ENCODE measurements at places on chromosomes 6 and 20.

DNA sequence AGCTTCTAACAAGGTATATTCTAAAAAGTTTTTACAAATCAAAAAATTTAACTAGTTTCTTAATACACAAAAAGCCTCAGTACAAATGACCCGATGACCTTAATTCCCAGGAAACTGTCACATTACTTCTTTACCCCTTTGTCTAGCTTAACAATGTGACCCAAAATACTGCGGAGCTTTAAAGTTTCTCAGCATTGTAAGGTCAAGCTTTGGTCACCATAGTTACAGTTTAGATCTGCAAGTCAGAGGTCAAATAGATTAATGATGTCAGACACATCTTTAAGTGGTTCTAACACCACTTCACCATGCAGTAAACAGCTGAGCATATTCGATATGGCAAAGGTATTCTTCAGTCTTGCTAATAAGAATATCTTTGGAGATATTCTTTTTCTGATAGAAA is 36.8 kb upstream of the FLRT3 start:
- H3K27me3 ChIP-seq = no peaks in the 10 kb centered on the region
- H3K36me3 ChIP-seq = no peaks in the 10 kb centered on the region
- no peaks in the 10 kb centered on the region for H3K4me1 ChIP-seq
- no peak overlapping the region for H3K4me3 ChIP-seq
- H3K27ac ChIP-seq = no peak overlapping the region

- peaks cover 32% of the 10 kb centered on the region for H3K4me1 ChIP-seq
- no peaks in the 10 kb centered on the region for H3K36me3 ChIP-seq
Observed at GRCh38 chr6:80464901-80465300, 358.4 kb downstream of the BCKDHB start.

DNA sequence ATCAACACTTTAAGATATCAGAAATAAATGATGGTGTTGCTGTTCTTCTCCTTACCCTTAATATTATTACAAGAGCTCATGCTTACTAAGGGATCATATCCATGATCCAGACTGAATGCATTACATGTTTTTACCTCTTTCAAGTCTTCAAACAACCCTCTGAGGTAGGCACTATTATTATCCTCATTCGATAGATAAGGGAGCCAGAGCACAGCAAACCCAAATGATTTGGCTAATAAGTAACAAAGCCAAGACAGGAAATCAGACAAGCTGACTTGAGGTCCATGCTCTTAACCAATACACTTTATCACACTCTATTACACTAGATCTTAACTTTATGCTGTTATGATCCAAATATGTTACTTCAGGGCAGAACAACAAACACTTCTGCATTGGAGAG is 145.9 kb downstream of the RALGAPA2 start:
- H3K4me1 ChIP-seq = no peaks in the 10 kb centered on the region
- no peak for DNase-seq
- H3K27me3 ChIP-seq = no peaks in the 10 kb centered on the region
- H3K27ac ChIP-seq = no peak overlapping the region
- no peaks in the 10 kb centered on the region for H3K36me3 ChIP-seq

DNA sequence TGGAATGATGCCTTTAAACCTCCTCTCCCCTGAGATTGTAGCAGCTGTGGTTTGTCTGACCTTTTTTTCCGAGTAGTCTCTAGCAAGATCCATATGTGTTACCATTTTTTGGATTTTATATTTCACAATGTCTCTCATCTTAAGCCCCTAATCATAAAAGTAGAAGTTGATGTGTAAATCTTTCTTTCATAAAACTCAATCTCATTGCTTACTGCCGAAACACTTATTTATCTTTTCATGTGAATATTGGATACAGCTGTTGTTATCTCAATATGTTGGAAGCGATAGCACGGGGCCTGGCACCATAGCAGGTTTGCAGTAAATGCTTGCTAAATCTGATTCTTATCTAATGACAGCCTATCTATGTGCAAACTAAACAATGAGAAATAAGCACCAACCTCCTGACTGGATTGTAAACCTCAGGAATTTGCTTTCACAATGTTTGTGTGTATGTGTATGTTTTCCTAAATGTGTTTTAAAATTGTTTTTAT is 14.2 kb downstream of the SMPDL3A start:
- 0 out of 2 replicates have a peak, but pooled peaks cover 4% of the 10 kb centered on the region for H3K36me3 ChIP-seq
- no peak overlapping the region for H3K27ac ChIP-seq
- H3K4me1 ChIP-seq = peaks cover 44% of the 10 kb centered on the region
- no peak overlapping the region for H3K4me3 ChIP-seq
- H3K27me3 ChIP-seq = no peaks in the 10 kb centered on the region

DNA sequence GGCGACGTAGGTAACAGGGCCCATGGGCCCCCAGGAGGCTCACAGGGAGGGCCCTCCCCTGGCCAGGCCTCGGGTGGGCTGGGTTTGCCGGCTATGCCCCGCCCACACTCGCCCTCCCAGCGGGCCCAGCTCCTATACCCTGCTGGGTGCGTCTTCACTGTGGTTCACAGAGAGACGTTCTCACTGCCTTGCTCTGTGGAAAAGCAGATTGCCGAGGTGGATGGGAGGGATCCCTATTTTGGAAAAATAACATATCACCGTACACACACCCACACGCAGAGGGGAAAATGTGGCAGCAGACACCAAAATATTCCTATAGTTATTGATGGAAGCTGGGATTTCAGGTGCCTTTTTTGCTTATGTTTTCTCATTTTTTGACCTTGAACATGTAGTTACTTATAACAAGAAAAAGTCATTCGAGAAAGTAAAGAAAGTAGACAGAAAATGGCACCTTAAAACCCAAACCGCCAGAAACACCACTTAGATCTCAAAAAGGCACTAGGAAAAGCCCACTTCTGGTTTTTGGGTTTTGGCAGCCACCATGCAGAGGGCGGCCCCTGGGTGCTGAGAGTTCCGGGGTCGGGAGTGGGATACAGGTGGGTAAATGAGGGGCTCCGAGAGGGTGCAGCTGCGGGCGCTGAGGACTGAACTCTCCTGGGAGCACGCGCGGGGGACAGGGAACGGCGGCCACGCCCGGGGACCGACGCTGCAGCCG is 49.4 kb downstream of the TMEM242 start:
- H3K4me1 ChIP-seq = no peaks in the 10 kb centered on the region
- H3K4me3 ChIP-seq = peak overlapping the region; percentile 80
- DNase-seq = no peak

GRCh38 chr6:161091972-161092701 is 100.6 kb downstream of the MAP3K4 start:
- no peaks in the 10 kb centered on the region for H3K27me3 ChIP-seq
- H3K4me1 ChIP-seq = peaks cover 38% of the 10 kb centered on the region
- no peak overlapping the region for H3K4me3 ChIP-seq

DNA sequence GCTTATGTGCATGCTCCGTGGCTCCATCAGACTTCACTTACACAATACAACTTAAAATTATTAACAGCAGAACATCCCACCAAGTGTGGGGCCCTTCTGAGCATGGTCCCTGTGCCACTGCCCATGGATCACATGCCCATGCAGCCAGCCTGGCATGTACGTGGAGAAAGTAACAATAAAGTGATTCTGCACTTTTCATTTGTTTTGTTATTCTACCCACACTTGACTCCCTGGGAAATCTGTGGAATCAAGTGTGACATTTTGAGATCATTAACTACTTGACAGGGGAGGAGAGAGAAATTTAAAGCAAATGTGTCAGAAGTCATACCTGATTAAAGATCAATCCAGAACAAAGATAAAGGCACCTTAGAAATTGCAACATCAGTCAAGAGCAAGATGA is 112.0 kb downstream of the ISM1 start:
- no peak overlapping the region for H3K27ac ChIP-seq
- H3K36me3 ChIP-seq = no peaks in the 10 kb centered on the region
- peaks cover 1% of the 10 kb centered on the region for H3K27me3 ChIP-seq
- H3K4me3 ChIP-seq = no peak overlapping the region
- H3K4me1 ChIP-seq = peaks cover 18% of the 10 kb centered on the region

- no peak overlapping the region for H3K4me3 ChIP-seq
- H3K27me3 ChIP-seq = no peaks in the 10 kb centered on the region
- H3K27ac ChIP-seq = no peak overlapping the region
- no peak for DNase-seq
- H3K36me3 ChIP-seq = no peaks in the 10 kb centered on the region
- H3K4me1 ChIP-seq = peaks cover 24% of the 10 kb centered on the region
Observed at GRCh38 chr6:34949636-34950035, 60.6 kb downstream of the ANKS1A start.

DNA sequence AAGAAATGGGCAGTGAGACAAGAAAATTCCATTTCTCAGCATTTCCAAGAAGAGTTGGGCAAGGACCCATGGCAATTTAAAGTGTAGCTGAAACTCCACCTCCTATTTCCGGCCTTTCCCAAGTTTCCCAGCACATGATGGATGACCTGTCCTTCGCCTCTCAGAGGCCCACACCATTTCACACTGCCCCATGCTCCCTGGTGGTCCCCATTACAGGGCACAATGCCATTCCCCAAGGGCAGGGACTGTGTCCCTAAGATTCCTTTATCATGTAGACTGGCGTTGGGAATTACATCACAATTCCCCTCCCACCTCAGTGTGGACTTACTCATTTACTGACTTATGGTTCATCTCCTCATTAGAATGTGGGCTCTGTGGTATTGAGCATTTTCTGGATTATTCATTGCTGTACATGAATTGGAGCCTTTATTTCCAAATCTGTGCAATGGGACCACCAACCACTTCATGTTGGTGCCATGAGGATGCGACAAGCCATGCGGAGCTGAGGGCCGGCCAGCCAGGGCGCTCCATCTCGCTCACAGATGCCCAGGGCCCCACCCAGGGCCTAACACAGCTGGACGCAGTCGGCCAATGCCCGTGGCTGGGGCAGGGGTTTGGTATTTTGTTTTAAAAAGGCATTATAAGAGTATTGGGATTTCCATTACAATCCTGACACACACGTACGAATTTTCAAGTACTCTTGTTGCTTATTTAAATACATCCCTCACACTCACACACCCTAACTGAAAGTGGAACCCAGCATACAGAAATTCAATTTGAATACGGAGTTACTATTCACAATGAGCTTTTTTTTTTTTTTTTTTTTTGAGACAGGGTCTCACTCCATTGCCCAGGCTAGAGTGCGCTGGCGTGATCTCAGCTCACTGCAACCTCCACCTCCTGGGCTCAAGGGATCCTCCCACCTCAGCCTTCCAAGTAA is 5.4 kb downstream of the ACSS1 start:
- H3K36me3 ChIP-seq = no peaks in the 10 kb centered on the region
- no peak for DNase-seq
- no peak overlapping the region for H3K27ac ChIP-seq
- peaks cover 26% of the 10 kb centered on the region for H3K4me1 ChIP-seq
- H3K4me3 ChIP-seq = no peak overlapping the region

- DNase-seq = no peak
- peaks cover 27% of the 10 kb centered on the region for H3K27me3 ChIP-seq
- no peak overlapping the region for H3K4me3 ChIP-seq
- H3K4me1 ChIP-seq = peaks cover 24% of the 10 kb centered on the region
Observed at GRCh38 chr6:49548613-49549304, 1.7 kb upstream of the C6orf141 start.

- DNase-seq = no peak
- peaks cover 7% of the 10 kb centered on the region for H3K4me1 ChIP-seq
- peaks cover 9% of the 10 kb centered on the region for H3K27me3 ChIP-seq
- no peaks in the 10 kb centered on the region for H3K36me3 ChIP-seq
- no peak overlapping the region for H3K4me3 ChIP-seq
Observed at GRCh38 chr20:4781211-4781610, 59.5 kb downstream of the PRND start.

GRCh38 chr6:34370361-34370760 is 22.1 kb downstream of the NUDT3 start:
- no peak overlapping the region for H3K27ac ChIP-seq
- peaks cover 12% of the 10 kb centered on the region for H3K4me1 ChIP-seq
- H3K27me3 ChIP-seq = no peaks in the 10 kb centered on the region
- no peak for DNase-seq

DNA sequence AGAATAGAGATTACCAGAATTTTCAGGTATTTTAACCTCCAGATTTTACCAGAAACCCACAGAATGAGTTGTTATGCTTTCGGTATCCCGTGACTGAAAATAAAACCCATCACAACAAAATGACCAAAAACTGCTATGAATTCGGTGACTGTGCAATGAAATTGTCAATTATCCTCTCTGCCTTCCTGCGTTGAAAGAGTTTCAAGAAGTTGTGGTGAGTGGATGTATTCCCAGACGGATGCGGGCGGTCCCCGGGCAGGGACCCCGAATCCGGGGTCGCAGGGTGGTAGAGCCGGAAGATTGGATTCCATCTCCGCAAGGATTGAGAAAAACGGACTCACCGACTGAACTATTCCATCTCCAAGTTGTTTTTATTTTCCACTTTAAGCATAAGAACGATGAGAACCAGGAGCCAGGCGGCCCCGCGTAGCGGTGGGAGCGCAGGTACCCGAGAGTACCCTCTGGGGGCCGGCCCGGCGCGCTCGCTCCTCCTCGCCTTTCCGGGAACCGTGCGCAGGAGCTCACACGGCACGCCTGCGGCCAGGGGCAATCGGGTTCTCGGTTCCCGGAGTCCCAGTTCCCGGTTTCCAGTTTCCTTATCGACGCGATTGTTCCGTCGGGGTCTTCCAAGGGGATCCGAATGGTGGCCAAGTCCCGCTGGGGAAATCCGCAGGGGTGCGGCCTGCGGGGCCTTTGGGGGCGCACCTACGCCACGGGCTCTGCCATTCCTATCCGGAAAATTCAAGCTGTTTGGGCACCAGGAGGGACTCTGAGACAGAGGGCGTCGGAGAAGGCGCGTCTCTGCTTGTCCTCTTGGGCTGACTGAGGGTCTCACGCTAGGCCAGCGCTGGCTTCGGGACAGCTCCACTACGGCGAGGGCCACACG is 104.9 kb upstream of the PRDM1 start:
- no peak overlapping the region for H3K27ac ChIP-seq
- no peak for DNase-seq
- H3K4me3 ChIP-seq = no peak overlapping the region
- peaks cover 4% of the 10 kb centered on the region for H3K36me3 ChIP-seq

Measured in HFFc6 (cell line).